Stimulated activated CD4-positive, alpha-beta T cell treated with anti-CD3 and anti-CD28 coated beads, Interleukin-12 subunit alpha, Interleukin-12 subunit beta, amount 100 ng/mL, for 48 hours (primary cell): ENCODE measurements at places on chromosomes 7 and 10.

GRCh38 chr10:82068501-82068900 lies 193.5 kb downstream of the NRG3 start:
- DNase-seq = no peak

DNA sequence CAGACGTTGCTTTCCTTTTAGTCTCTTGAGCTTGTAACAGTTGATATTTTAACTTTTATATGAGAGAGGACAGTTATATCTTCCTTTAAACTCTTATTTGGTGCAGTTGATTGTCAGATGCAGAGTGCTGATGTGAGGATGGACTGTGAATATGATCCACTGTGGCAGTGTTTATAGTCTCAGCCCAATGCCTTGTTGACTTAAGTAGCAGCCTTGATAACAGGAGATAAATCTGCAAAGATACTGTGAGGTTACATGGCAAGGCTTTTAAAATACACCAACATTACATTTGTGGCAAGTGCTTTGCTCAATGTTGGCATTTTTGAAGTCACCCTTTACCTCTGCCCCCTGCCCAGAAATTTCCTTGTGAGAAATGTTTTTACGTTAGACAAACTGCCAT lies 206.7 kb downstream of the AUTS2 start:
- no peak for DNase-seq

DNA sequence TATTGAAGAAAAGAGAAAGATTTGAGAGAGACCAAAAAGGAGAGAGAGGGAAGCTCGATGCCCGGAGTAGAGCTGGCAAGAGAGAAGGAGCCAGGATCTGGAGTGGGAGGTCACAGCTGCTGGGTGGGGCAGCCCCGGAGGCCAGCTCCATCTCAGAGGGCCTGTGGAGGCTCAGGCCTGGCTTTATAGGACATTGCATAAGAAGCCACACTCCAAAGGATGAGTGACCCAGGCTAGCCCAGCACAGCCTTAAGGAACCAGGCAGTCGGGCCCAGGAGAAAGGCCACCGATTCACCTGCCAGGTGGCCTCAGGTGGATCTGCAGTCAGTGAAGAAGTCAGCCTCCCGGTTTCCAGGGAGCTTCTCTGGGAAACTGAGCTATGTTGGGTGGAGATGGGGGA lies 676 bp downstream of the PLAC9 start:
- no peak for DNase-seq

DNA sequence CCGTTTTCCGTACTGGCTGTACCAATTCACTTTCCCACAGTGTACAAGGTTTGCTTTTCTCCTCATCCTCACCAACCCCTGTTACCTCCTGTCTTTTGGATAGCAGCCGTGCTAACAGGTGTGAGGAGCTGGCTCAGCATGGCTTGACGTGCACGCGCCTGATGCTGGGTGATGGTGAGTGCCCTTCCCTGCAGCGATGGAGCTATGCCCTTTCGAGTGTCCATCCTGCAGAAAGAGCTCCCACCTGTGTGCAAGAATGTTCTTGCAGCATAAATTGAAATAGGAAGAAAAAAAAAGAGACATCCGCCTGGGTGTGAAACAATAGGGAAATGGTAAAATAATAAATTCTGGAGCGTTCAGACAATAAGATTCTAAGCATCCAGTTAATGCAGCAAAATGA lies 9.5 kb upstream of the UBE3C start:
- DNase-seq = no peak

DNA sequence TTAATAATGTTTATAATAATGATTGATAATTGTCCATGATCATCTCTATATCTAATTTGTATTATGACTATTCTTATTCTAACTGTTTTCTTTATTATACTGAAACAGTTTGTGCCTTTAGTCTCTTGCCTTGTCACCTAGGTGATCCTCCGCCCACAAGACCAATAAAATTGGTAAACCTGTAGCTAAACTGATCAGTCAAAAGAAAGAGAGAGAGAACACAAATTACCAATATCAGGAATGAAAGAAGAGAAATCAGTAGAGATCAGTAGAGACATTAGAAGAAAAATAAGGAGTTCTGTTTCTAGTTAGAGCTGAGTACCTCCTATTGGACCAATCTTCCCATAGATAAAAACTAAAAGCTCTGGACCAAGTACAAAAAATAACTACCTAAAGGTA lies 6.1 kb upstream of the COA1 start:
- DNase-seq = no peak

- DNase-seq = no peak
Observed at GRCh38 chr10:1173091-1173490, 116.9 kb downstream of the WDR37 start.

GRCh38 chr10:117461766-117462423 lies 80.7 kb upstream of the EMX2 start:
- DNase-seq = no peak

- DNase-seq = no peak
Observed at GRCh38 chr7:19811386-19811785, 38.0 kb upstream of the TMEM196 start.

DNA sequence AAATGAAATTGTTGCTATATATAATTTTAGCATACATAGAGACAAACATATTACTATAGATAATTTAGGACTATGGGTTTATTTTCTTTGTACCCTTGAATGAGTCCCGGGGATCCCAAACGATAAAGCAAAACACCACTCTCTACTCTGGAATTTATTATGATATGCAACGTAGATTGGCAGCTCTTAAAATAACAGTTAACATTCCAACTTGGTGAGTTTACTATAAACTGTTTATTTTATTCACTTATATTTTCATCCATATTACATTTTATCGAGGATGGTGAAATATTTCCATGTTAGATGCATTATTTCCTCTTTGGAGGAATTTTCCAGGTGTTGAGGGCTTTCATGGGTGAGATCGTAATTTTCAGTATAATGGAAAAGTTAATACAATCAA lies 138.7 kb upstream of the DGKB start:
- DNase-seq = no peak

DNA sequence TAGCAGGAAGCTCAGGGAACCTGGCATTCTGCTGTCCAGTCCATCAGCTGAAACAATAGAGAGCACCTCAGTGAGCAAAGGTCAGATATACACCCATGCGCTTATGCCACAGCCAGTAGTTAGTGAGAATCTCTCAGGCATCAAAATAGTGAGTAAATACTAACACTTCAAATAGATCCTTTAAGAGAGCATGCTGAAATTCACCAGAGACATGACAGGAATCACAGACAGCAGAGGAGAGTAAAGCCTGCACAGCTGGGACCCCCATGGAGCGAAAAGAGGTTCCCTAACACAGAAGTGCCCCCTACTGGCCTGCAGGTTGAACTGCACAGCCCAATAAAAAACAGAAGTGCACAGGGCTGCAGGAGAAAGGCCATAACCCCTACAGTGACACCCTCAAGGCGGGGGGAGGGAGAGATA lies 57.6 kb upstream of the ANTXRL start:
- no peak for DNase-seq

DNA sequence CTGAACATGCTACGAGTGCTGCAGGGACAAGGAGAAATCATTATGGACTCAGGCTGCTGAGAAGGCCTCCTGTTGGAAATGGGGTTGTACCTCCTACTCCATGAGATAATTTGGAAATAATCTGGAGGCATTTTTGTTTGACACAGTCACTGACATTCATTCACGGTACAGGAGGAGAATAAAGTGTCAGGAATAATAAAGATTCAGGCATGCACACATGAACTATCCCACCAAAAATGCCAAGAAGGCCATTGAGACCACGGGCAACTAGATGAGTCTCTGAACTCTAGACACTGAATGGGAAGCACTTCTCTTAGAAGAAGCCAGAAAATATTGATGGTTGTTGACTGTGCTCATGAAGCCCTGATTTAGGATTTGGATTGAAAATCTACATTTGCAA lies 220.9 kb upstream of the HABP2 start:
- DNase-seq = no peak

- DNase-seq = no peak
Observed at GRCh38 chr10:131921184-131921583, 20.4 kb downstream of the PPP2R2D start.

DNA sequence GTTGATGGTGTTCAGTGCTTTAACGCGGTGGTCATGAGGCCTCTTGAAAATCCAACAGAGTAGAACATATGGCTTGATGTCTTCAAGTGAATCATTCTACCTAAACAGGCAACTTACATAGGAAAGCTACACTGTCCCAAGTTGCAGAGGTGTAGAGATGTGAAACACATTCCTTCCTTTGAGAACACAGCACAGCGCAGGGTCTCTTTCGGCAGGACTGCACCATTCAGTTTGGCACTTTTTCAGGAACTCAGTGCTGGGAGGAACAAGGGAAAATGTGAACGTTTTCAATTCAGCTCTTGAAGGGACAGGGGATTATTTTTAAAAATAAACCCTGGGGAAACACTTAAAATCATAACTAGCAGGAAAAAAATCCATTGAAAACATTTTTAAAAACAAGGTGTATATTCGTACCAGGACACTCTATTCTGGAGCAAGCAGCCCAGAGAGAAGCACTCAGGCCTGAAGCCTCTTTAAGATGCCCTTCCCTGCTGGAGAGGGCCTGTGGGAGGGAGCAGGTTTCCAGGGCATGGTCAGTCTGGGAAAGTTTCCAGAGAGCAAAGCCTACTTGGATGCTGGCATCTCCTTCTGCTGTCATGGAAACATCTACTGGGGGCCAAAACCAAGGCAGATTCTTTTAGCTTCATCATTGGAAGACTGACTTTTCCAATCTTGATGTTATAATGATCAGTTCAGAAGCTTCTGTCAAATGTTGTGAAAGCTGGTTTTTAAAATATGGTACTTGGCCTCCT lies 60.4 kb upstream of the NPVF start:
- no peak for DNase-seq

DNA sequence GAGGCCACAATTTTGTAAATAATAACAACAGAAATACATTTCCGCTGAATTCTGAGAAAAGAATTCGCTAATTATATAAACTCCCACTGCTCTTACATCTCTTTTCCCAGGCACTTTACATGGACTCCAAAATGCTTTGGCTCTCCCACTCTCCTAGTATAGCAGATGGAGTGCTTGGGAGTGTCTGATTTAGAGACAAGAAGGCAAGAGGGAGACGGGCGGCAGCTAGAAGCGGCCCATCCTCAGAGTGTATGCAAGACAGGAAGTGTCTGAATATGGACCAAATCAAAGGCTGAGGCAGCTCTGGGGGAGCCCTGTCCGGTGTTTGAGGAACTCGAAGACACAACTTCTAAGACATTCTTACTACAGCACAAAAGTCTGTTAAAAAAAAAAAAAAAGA lies 212.1 kb downstream of the GFRA1 start:
- DNase-seq = no peak

- DNase-seq = no peak
Observed at GRCh38 chr7:17472939-17473338, 174.5 kb downstream of the AHR start.

GRCh38 chr7:107471292-107472070 lies 1.6 kb downstream of the GPR22 start:
- no peak for DNase-seq

GRCh38 chr10:73818402-73818801 lies 7.0 kb upstream of the NDST2 start:
- no peak for DNase-seq

GRCh38 chr10:63738410-63738809 lies 217.2 kb downstream of the REEP3 start:
- DNase-seq = no peak

- DNase-seq = no peak
Observed at GRCh38 chr7:44098092-44099068, 5.8 kb upstream of the AEBP1 start.

DNA sequence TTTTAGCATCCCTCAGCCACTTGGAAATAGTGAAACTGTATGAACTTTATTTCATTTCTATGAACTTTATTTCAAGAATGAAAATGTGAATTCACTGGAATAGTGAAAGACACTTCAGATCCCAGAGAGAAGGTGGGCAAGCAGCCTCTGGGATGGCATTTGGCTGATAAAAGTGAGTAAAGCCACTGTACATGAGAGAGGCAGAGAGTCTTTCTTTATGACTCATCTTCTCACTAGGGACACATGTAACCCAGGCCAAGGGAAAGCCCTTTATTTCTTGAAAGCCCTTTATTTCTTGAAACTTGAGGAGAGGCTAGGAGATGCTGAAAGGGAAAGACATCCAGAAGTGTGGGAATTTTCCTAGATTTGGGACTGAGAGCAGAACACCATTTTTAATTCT lies 148.9 kb upstream of the SMIM30 start:
- DNase-seq = no peak

GRCh38 chr10:17239345-17240085 lies 11.5 kb downstream of the VIM start:
- no peak for DNase-seq

DNA sequence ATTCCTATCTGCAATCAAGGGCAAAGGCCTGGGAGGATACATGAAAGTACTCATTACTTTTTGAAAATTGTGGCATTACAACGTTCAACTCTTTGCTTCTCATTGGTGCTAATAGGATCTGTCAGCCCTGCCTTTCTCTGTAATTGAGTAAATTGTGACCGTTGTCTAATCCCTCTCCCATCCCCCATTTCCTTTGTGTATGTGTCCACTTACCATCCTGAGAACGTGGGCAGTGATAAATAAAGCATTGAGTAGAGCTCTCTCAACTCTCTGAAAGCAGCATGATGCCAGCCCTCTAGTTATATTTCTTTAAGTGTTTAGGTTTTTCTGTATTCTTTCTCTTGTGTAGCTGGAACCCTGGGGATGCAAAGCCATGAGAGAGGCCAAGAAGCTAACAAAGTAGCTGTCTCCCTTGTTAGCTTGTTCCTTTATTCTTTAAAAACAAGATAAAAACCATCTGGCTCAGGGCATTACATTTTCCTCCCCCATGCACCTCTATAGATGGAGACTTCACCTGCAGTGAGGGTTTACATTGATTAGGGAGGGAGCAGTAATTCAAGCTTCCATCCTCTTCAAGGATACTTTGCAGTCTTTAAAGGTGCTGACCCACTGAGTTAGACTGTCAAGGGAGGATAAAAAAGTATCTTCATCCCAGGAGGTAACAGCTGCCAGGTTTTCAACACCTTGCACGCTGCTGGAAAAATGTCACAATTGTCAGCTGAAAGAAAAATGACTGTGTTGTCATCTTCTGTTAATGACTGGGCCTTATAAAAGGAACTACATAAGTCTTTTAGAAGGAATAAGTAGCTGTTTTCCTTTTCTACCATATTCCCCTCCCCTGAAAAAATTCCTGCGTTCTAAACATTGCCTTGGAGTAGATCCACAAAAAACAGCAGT lies 112.3 kb downstream of the BTRC start:
- no peak for DNase-seq

GRCh38 chr10:59553162-59553900 lies 156.3 kb downstream of the SLC16A9 start:
- DNase-seq = no peak

DNA sequence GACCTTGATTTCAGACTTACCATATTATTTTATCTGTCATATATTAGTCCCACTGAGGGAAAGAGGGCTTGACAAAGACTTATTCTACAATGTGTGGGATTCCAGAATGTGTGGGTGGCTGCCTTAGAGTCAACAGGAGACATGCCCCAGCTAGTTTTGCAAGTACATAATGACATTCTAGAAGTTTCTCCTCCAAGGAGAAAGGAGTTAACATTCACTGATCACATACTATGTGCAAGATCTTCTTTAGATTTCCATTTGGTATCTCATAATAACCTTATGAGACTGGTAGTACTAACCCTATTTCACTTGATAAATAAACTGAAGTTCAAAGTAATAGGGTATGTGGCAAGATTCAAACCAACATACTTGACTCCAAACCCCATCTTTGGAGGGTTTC lies 25.2 kb downstream of the IRF5 start:
- no peak for DNase-seq
